ENCODE measurements at places on chromosomes 12 and 14.
A peak's percentile ranks its signal among the peaks of the same experiment; 100 is the strongest.

GRCh38 chr14:36474593-36474992 is 45.4 kb downstream of the NKX2-1 start:
- no peak for DNase-seq

DNA sequence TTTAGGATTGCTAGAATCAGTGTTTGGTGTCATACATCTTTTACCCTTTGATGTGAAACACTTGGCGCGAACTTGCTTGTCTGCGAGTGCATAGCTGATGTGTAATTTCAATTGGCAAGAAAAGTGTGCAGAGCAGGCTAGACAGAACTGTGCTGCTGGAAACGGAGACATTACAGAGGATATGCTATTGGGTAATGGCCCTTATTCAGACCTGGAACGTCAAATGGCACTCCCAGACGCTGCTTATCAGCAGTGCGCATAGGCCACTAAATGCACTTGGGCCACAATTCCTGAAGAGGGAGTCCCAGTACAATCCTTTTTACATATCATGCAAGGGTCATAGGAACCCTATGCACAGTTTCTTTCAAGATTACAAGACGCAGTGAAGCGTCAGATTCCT is 15.7 kb upstream of the SLC10A1 start:
- no peak for DNase-seq

DNA sequence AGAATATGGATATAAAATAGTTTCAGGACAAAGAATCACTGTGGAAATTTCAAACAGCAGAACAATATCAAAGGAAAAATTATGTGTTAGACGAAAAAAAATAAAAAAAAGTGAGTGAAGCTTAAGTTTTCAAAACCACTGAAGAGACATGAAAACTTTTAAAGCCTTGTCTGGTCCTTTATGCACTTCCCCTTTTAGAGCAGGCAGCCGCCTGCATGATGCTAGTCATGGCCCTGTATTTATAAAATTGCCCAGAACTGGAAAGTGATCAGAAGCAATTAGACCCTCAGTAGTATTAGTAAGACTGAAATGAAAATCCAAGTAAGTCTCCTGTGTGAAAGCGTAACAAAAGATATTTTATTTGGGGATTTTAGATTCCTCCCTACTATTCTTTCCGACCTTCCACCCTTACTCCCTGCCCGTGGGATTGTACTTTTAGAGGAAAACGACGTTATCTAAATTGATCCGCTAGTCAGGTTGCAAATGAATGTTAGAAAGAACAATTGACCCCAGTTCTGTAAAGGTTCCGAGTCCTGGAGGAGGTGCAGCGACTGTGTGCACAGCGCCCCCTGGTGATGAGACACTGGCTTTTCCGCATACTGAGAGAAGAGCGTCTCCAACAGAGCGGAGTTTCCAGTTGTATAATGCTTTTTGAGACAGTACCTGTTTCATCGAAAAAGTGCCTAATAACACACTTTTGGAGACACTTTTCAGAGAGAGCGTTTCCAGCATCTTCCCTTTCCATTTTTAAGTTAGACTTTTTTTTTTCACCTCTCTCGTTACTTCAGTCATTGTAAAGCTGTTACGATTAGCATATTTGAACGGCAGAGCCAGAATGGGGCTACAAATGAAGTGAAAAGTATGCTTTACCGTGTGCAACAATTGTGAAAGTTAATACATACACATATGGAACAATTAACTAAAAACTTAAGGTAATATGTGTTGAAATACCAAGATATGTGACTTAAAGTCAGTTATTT is 12.4 kb downstream of the MGST1 start:
- peak; percentile 83 for DNase-seq

DNA sequence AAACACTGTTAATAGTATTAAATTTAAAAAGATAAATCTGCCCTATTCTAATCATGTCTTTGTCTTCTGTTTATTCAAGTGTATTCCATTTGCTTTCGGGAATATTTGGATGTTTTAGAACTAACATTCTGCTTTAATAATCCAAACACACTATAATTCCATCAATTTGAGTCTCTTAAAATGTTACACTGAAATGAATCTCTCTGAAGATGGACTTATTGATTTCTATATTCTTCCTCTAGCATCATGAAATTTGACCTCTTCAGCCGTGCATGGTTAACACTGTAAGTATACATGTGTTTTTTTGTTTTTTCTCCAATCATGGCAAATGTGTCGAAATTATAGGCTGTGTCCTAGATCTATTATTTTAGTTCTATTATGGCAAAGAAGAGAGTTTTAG is 339.2 kb downstream of the ACSS3 start:
- DNase-seq = no peak

DNA sequence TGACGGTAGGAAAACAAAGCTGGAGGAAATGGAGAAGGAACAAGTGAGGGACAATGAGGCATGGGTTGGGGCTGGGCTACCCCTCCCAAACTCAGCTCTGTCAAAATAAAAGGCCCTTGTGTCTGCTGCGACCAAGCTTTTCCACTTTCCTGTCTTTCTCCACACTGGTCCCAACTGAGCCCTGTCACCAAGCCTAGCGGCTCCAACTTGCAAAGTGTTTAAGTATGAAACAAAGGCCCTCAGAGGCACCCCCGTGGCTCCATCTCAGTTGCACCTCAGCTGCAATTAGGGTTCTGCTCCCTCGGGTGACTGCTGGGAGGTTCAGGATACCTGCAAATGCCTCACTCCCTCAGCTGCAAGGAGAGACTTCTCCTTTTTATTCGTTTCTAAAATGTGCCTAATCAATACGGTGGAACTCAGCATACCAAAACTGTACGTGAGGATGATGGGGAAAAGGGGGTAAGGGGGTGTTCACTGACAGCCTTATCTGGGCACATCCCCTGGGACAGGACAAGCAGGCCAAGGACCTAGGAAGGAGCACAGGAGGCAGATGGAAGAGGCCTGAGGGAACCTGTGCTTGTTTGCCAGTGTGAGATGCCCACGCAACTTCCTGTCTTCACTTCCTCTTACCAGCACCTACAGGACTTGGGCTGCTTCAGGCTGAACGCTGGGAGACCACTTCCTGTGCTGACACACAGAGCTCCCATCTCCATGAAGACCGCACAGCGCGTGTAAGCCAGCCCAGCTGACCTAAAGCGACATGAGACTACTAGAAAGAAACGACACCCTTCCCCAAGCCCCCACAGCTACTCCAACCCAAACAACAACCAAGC is 8.9 kb downstream of the VAMP1 start:
- DNase-seq = peak; percentile 3

GRCh38 chr14:98993818-98994217 is 278.2 kb downstream of the BCL11B start:
- DNase-seq = no peak

- no peak for DNase-seq
Measured at GRCh38 chr14:61102549-61103466, 121.8 kb downstream of the SLC38A6 start.

DNA sequence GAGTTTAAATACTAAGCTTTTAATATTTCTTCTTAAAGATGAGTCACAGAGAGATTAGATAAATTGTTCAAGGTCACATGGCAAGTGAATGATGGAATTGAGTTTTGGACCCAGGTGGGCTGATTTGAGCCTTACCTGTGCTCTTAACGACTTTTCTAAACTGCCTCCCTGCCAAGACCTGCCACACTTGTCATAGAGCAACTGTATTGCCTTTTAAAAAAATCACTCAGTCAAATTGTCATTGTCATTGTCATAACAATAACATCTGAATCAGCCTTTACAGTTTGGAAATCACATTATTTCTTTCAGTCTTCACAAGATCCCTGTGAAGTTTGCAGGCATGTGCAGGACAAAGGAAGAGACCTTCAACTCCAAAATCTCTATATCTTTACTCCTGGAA is 25.7 kb downstream of the SLC4A8 start:
- no peak for DNase-seq

DNA sequence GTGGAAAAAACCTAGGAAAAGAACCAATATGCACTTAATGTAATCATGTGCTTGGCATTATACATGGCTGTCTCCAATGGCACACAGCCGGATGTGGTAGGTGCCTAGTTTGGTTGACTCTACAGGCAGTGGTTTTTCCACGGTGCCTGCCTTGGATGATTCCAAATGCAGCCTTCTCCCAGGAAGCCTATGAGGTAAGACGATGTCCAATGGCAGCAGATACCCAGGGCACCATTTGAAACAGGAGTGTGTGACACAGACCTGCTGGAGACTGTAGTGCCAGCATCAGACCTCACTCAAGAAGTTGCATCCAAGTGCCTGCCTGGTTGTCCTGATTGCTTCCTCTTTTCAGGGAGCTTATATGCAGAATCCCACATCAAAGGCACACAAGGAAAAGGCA is 88.0 kb upstream of the VASH1 start:
- no peak for DNase-seq

DNA sequence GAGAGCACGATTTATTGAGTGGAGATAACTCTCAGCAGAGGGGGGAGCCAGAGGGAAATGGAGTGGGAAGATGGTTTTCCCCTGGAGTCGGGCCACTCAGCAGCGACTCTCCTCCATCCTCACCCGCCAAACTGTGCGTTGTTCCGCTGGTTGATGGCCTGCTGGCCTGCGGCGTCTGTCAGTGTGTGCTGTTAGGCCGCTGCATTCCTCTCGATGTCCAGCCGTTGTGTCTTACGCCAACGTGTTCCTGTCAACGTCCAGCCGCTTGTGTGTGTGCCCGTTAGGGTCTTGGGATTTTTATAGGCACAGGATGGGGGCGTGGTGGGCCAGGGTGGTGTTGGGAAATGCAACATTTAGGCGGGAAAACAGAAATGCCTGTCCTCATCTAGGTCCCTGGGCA is 69.2 kb downstream of the PTPRQ start:
- no peak for DNase-seq

All from WTC11 (cell line).